ENCODE measurements at places on chromosomes 6 and 20. TPM values are rescaled to one million over a fixed set of nuclear protein-coding genes. Genes with fewer than 3 reads are reported as not detected.

SPDEF gene
- 1.3 TPM for total RNA-seq

DNA sequence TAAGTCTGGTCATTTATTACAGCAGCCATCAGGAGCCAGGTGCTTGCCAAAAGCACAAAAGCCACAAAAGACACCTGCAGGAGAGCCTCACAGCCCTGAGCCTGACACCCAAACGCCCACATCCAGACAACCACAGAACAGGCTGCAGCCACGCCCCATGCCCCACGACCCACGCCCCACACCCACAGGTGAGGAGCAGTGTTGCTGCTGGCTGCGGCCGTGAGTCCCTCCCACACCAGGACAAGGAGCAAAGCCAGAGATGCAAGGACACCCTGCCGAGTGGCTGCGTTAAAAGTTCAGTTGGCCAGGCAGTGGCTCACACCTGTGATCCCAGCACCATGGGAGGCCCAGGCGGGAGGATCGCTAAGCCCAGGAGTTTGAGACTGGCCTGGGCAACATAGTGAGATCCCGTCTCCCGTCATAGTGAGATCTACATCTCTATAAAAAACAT is 43.0 kb downstream of the SLC2A4RG start:
- H3K27ac ChIP-seq: no peak overlapping the region
- no peaks in the 10 kb centered on the region for H3K4me1 ChIP-seq
- no peaks in the 10 kb centered on the region for H3K27me3 ChIP-seq
- H3K36me3 ChIP-seq: no peaks in the 10 kb centered on the region
- H3K4me3 ChIP-seq: no peak overlapping the region
- no peak for DNase-seq

PRDM1 gene
- 17.5 TPM for total RNA-seq

SPAG4 gene
- 2.9 TPM for total RNA-seq

TAP1 gene
- total RNA-seq: 60.4 TPM

- peak; percentile 77 for DNase-seq
- peaks cover 94% of the 10 kb centered on the region for H3K27me3 ChIP-seq
- peak overlapping the region; percentile 36 for H3K27ac ChIP-seq
Observed at GRCh38 chr6:10412461-10413261, 2.2 kb downstream of the TFAP2A start.

ADGRB3 gene
- total RNA-seq: 3.5 TPM

GMNN gene
- total RNA-seq: 10.0 TPM

GRCh38 chr6:107988570-107988969 is 30.6 kb upstream of the SEC63 start:
- no peak overlapping the region for H3K4me3 ChIP-seq
- no peaks in the 10 kb centered on the region for H3K4me1 ChIP-seq
- no peaks in the 10 kb centered on the region for H3K36me3 ChIP-seq
- no peak for DNase-seq
- no peak overlapping the region for H3K27ac ChIP-seq

KAT14 gene
- total RNA-seq: 12.5 TPM

GRCh38 chr6:143982968-143983367 is 25.1 kb downstream of the PLAGL1 start:
- no peak for DNase-seq
- no peak overlapping the region for H3K4me3 ChIP-seq
- no peak overlapping the region for H3K27ac ChIP-seq
- H3K36me3 ChIP-seq: no peaks in the 10 kb centered on the region
- H3K27me3 ChIP-seq: no peaks in the 10 kb centered on the region

Measured in upper lobe of right lung (tissue), 1 donor.